ENCODE measurements at places on chromosomes 6 and 20. TPM values are rescaled to one million over a fixed set of nuclear protein-coding genes. Genes with fewer than 3 reads are reported as not detected.

DNA sequence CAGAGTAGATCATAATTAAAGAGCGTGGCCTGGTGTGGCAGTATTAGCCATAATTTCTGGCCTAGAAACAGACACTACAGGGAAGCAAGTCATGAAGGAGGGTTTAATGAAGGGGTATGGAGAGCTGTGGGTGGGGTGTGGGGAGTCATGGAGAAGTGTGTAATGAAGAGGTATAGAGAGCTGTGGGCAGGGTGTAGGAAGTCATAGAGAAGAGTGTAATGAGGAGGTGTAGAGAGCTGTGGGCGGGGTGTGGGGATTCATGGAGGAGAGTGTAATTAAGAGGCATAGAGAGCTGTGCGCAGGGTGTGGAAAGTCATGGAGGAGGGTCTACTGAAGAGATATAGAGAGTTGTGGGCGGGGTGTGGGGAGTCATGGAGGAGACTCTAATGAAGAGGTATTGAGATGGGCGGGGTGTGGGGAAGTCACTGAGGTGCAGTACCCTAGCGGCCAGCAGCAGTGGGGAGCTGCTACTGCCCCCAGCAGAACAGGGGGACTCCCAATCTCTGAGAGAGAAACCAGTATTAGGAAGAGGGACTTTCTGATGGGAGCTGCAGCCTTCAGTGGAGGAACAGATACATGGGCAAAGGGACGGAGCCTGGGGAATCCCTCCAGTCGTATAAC is 145.4 kb upstream of the FOXA2 start:
- H3K4me3 ChIP-seq: no peak overlapping the region
- H3K27me3 ChIP-seq: no peaks in the 10 kb centered on the region
- H3K36me3 ChIP-seq: no peaks in the 10 kb centered on the region
- no peak overlapping the region for H3K27ac ChIP-seq
- no peak for DNase-seq

GRCh38 chr20:43987018-43987417 is 72.4 kb downstream of the TOX2 start:
- no peaks in the 10 kb centered on the region for H3K4me1 ChIP-seq
- no peaks in the 10 kb centered on the region for H3K36me3 ChIP-seq
- peaks cover 17% of the 10 kb centered on the region for H3K27me3 ChIP-seq
- H3K27ac ChIP-seq: no peak overlapping the region
- DNase-seq: no peak

GRCh38 chr6:101393251-101393828 is at the start of gene GRIK2:
GRIK2 (plus strand) TSS chr6:101393708.
- peak within 1 kb of the TSS; percentile 77 for H3K27ac ChIP-seq
- peak; percentile 87 for DNase-seq
- H3K4me3 ChIP-seq: peak within 1 kb of the TSS; percentile 85
- peaks cover 31% of the 10 kb centered on the region for H3K4me1 ChIP-seq
- H3K36me3 ChIP-seq: no peaks in the 10 kb centered on the region

- H3K27ac ChIP-seq: peak overlapping the region; percentile 86
- no peak for DNase-seq
- H3K36me3 ChIP-seq: peaks cover 2% of the 10 kb centered on the region
Measured at GRCh38 chr20:11143481-11143880, 469.7 kb upstream of the JAG1 start.

Gene PARD6B
- total RNA-seq: 1.1 TPM

DNA sequence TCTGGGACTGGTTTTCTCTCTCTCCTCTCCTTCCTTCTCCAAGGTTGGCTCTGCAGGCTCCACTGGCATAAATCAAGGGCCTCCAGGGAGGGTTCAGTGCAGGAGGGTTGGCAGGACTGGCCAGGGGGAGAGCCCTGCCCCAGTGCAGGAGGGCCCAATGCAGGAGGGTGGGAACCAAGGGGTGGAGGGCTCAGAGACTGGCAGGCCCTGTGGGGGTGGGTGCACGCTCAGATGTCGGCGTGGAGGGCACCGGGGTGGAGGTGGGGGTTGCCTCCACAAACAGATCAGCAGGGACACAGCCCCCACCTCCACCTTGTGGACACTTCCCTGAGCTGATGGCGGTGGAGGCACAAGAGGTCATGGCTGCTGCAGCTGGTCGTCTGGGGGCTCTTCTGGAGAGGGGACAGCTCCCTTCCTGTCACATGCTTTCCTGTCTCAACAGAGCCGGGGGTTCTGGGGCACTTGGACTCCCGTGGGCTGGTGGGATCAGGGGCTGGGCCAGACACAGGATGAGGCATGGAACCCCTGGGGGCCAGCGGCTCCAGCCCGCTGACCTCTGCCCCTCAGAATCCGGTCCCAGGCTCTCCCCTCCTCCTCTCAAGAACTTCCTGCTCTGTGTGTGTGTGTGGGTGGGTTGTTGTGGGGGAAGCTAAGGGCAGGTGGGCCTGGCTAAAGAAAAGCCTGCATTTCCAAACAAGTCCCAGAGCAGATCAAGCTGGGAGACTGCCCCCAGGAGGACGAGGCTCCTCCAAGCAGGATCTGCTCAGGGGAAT is 2.7 kb upstream of the ABHD16B start:
- no peaks in the 10 kb centered on the region for H3K27me3 ChIP-seq
- no peaks in the 10 kb centered on the region for H3K36me3 ChIP-seq
- H3K4me1 ChIP-seq: peaks cover 48% of the 10 kb centered on the region
- peak overlapping the region; percentile 82 for H3K27ac ChIP-seq
- DNase-seq: no peak

GRCh38 chr20:45798935-45799642 is 7.3 kb downstream of the DNTTIP1 start:
- no peak overlapping the region for H3K4me3 ChIP-seq
- no peaks in the 10 kb centered on the region for H3K27me3 ChIP-seq
- H3K27ac ChIP-seq: peak overlapping the region; percentile 57
- H3K36me3 ChIP-seq: peaks cover 37% of the 10 kb centered on the region
- no peaks in the 10 kb centered on the region for H3K4me1 ChIP-seq

Gene FOXQ1
- total RNA-seq: not detected

DNA sequence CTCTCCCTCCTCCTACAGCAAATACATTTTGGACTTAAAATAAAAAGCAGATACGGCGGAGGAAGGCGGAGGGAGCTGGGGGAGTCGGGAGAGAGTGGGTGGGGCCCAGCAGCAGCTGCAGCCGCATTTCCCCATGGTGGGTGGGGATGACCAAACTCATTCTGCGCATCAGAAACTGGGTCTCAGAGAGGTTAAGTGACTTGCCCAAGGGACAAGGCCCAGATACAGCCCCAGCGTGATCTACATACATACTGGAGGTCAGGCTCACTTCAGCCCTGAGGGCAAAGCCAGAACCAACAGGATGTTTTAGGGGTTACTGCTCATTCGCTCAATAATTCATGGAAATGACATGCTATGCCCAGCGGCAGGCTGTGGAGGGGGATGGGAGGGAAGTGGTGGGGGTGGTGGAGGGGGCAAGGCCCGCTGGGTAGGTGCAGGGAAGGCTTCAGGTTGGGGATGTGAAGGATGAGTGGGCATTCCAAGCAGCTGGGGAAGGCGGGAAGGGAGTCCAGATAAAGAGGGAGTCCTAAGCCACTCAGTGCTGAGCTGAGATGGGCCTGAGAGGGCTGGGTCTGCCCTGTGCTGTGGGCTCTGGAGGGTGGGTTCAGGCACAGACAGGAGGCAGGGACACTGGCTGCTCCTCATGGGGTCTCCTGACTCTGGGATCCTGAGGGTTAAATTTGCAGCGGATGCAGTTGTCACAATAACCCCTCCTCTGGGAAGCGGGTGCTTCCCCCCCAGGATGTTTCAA is 31.0 kb downstream of the DLGAP4 start:
- no peaks in the 10 kb centered on the region for H3K4me1 ChIP-seq
- H3K27ac ChIP-seq: no peak overlapping the region
- no peaks in the 10 kb centered on the region for H3K36me3 ChIP-seq
- no peak for DNase-seq

Gene GHRH
- not detected for total RNA-seq

Gene NAPB
- total RNA-seq: 10.5 TPM

Gene TSHZ2
- not detected for total RNA-seq

Gene AGER
- 4.1 TPM for total RNA-seq

DNA sequence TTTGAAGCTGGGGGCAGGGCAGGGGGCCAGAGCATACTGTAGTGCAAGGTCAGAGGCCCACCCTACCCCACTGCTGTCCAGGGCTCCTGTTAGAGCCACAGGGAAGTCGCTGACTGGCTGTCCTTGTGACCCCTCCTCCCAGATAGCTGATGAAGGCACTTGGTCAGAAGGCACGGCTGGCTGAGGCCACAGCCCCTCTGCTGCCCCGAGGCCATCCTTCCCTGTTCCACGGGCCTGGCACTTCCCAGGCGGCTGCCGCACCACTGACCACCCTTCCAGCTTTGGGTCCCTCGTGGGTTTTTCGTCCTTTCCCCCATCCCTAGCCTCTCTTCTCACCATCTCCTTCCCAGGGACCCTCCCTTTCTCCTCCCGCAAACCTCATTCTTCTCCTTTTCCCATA is 9.2 kb upstream of the EMILIN3 start:
- peaks cover 14% of the 10 kb centered on the region for H3K4me1 ChIP-seq
- no peak for DNase-seq
- no peak overlapping the region for H3K27ac ChIP-seq
- no peak overlapping the region for H3K4me3 ChIP-seq
- H3K27me3 ChIP-seq: peaks cover 45% of the 10 kb centered on the region

- DNase-seq: no peak
- no peaks in the 10 kb centered on the region for H3K36me3 ChIP-seq
- peaks cover 5% of the 10 kb centered on the region for H3K27me3 ChIP-seq
- no peak overlapping the region for H3K27ac ChIP-seq
Measured at GRCh38 chr6:30942338-30943060, 1.7 kb downstream of the MUCL3 start.

- DNase-seq: no peak
- H3K27ac ChIP-seq: no peak overlapping the region
- H3K27me3 ChIP-seq: peaks cover 63% of the 10 kb centered on the region
Measured at GRCh38 chr20:51028616-51029212, 5.8 kb upstream of the KCNG1 start.

- no peak for DNase-seq
- H3K4me1 ChIP-seq: peaks cover 48% of the 10 kb centered on the region
- no peaks in the 10 kb centered on the region for H3K27me3 ChIP-seq
- no peak overlapping the region for H3K4me3 ChIP-seq
- H3K36me3 ChIP-seq: peaks cover 36% of the 10 kb centered on the region
Measured at GRCh38 chr6:15507221-15507620, 155.6 kb downstream of the DTNBP1 start.

- no peak overlapping the region for H3K4me3 ChIP-seq
- H3K36me3 ChIP-seq: peaks cover 20% of the 10 kb centered on the region
- peak overlapping the region; percentile 1 for H3K27ac ChIP-seq
- H3K4me1 ChIP-seq: peaks cover 35% of the 10 kb centered on the region
Measured at GRCh38 chr6:113149511-113149910, 707.6 kb upstream of the MARCKS start.

DNA sequence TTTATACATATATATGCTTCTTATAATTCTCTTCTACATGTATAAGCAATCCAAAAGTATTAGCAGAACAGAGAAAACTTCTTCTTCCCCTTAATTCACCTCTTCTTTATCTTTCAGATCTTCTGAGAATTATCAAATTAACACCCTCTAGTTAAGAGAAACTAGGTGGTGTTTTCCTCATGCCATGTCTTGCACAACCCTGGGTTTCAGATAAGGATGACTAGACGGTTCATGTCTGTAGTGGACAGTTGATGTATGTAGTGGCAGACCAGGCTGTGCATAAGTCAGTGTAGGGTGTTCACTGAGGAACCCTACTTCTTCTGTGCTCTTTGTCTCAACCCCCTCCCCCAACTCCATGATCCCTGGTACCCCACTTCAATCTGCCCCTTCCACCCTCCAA is 187.3 kb downstream of the SAMD5 start:
- no peaks in the 10 kb centered on the region for H3K27me3 ChIP-seq
- no peak overlapping the region for H3K4me3 ChIP-seq
- H3K36me3 ChIP-seq: no peaks in the 10 kb centered on the region
- no peak for DNase-seq

GRCh38 chr20:47557218-47557617 is 55.5 kb downstream of the NCOA3 start:
- H3K27ac ChIP-seq: peak overlapping the region; percentile 16
- H3K36me3 ChIP-seq: peaks cover 3% of the 10 kb centered on the region
- H3K4me1 ChIP-seq: peaks cover 48% of the 10 kb centered on the region
- no peaks in the 10 kb centered on the region for H3K27me3 ChIP-seq
- no peak for DNase-seq

- no peak for DNase-seq
- peaks cover 44% of the 10 kb centered on the region for H3K4me1 ChIP-seq
- H3K27ac ChIP-seq: peak overlapping the region; percentile 98
- no peaks in the 10 kb centered on the region for H3K27me3 ChIP-seq
- peaks cover 5% of the 10 kb centered on the region for H3K36me3 ChIP-seq
Measured at GRCh38 chr6:151254451-151255081, 14.8 kb downstream of the AKAP12 start.

Gene MATN4
- total RNA-seq: not detected

DNA sequence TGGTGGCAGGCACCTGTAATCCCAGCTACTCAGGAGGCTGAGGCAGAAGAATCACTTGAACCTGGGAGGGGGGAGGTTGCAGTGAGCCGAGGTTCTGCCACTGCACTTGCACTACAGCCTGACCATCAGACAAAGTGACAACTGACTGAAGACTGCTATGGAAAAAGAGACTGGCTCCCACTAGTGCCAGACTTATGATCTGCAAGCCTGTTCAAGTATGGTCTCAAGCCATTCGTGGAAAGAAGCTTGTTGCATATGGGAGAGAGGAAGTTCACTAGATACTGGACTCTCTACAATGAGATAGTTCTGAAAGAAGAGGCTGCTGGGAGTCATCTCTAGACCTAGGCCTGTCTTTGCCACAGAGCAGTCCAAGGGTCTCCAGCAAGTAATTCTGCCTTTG is 26.7 kb downstream of the MDN1 start:
- H3K27ac ChIP-seq: no peak overlapping the region
- no peak overlapping the region for H3K4me3 ChIP-seq
- no peaks in the 10 kb centered on the region for H3K27me3 ChIP-seq
- H3K36me3 ChIP-seq: peaks cover 15% of the 10 kb centered on the region
- H3K4me1 ChIP-seq: peaks cover 9% of the 10 kb centered on the region
- peak; percentile 38 for DNase-seq

DNA sequence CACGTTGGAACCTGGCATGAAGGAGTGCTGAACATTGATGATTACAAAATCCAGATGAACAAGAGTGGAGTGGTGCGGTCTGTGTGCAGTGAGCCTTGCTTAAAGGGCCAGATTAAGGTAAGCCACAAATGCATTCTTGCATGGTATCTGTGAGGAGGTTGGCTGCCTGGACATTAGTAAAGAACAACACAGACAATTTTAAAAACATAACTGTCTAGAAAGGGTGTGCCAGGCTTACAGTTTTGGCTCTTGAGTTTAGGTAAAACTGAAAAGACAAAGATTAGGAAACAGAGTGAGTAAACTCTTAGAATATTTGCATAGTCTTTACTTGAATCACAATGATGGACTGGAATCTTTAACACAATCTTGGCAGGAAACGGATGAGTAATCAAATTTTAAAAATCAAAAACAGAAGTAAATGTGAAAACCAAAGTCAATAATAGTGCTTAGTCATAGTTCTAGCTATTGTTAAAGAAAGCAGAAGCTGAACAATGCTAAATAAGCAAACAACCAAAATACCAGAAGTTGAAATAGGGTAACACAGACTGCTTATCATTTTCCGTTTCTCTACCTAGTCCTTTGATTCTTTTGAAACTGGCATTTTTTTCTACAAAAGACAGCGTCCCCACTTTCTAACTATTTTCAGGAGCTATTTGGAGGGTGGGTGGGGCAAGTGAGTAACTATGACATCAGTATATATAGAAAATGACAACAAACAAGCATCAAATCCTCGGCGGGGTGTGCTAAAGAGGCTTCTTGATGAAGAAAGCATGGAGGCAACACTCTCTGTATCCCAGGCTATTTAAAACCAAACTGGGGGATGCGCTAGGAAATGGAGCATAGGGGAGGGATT is 185.8 kb upstream of the RAB32 start:
- H3K4me3 ChIP-seq: peak overlapping the region; percentile 11
- no peaks in the 10 kb centered on the region for H3K36me3 ChIP-seq
- peaks cover 34% of the 10 kb centered on the region for H3K4me1 ChIP-seq
- no peak for DNase-seq
- H3K27ac ChIP-seq: peak overlapping the region; percentile 91
- no peaks in the 10 kb centered on the region for H3K27me3 ChIP-seq

All from osteocyte (in vitro differentiated cells).